ENCODE measurements at places on chromosomes 6 and 20.

DNA sequence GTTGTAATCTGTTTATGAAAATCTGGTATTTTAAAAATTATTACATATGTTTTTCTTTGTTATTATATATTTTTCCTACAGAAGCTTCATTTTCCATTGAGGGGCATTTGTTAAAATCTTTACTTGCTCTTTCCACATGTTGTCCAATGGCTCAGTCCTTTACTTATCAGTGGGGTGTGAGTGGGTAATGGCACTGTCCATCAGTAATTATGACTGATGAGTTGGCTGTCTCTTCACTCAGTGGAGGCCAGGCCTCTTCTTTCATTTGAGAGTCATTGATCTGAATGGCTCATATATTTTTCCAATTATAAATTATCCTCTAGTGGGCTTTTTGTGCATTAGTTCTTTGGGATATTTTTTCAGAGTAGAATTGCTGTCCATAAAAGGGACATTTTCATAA lies 45.7 kb downstream of the FARS2 start:
- no peak for DNase-seq

GRCh38 chr20:5136096-5136495 lies 9.3 kb downstream of the CDS2 start:
- no peak for DNase-seq

DNA sequence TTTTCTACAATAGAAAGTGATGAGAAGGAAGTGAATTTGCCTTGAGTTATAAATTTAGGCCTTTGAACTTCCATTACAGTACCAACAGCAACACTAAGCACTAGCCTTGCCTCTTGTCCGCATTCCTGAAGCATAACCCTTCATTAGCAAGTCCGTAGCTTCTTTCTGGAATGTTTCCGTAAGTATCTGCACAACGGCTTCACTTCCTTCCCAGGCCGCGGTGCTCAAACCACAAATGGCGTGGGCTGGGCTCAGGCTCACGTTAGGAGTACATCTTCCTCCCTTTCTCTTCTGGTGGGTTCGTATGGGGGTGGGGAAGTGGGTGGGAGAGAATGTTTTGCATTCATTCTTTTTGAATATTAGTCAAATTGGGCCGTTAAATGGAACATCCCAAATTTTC lies 193.8 kb upstream of the SNX9 start:
- no peak for DNase-seq

GRCh38 chr6:40825102-40825501 lies 213.9 kb downstream of the UNC5CL start:
- no peak for DNase-seq

- no peak for DNase-seq
Observed at GRCh38 chr6:24666097-24666640, 530 bp downstream of the TDP2 start.

DNA sequence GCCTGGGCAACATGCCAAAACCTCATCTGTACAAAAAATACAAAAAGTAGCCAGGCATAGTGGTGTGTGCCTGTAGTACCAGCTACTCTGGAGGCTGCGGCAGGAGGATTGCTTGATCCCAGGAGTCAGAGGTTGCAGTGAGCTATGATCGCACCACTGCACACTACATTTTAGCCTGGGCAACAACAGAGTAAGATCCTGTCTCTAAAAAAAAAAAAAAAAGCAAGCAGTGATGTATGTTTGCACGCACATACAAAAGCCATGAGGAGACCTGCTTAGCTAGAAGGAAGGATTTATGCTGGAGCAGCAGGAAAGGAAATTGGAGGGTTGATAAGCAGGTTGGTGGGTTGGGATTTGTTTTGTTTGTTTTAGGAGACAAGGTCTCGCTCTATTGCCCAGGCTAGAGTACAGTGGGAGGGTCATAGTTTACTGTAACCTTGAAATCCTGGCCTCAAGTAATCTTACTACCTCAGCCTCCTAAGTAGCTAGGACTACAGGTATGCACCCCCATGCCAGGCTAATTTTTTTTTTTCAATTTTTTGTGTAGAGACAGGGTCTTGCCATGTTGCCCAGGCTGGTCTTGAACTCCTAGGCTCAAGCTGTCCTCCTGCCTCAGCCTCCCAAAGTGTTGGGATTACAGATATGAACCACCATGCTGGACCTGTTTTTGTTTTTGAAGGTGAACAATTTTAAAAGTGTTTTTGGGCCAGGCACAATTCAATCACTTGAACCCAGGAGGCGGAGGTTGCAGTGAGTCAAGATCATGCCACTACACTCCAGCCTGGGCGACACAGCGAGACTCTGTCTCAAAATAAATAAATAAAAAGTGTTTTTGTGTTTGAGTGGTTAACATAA lies 4.0 kb downstream of the ZSWIM3 start:
- no peak for DNase-seq

GRCh38 chr6:52377538-52378221 lies 15.7 kb downstream of the PAQR8 start:
- DNase-seq, result no peak

- DNase-seq, result peak; percentile 90
Observed at GRCh38 chr6:168968228-168968627, 285.4 kb downstream of the THBS2 start.

DNA sequence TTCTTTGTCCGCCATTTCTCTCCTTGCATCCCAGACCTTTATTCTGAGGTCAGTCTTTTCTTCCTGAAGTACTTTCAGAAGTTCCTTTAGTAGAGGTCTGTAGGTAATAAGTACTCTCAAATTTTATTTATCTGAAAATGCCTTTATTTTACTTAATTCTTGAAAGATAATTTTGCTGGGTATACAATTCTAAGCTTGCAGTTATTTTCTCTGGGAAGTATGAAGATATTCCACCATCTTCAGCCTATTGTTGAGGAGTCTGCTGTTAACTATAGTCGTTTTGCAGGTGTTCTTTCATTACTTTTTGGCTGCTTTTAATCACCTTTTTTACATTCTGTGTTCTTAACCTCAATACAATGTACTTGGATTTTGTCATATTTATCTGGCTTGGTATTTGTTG lies 13.5 kb upstream of the FNDC1 start:
- DNase-seq, result no peak

DNA sequence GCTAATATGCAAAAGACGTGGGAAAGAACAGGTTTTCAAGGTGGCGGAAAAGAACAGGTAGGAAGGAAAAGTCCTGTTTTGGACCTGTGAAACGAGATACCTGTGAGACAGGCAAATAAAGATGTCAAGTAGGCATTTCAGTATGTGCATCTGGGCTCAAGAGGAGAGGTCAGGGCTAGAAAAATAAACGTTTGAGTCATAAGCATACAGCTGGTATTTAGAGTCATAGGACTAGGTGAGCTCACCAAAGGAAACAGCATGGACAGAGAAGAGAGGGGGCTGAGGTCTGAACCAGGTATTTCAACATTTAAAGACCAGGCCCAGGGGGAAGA lies 14.9 kb downstream of the MTFR2 start:
- no peak for DNase-seq

DNA sequence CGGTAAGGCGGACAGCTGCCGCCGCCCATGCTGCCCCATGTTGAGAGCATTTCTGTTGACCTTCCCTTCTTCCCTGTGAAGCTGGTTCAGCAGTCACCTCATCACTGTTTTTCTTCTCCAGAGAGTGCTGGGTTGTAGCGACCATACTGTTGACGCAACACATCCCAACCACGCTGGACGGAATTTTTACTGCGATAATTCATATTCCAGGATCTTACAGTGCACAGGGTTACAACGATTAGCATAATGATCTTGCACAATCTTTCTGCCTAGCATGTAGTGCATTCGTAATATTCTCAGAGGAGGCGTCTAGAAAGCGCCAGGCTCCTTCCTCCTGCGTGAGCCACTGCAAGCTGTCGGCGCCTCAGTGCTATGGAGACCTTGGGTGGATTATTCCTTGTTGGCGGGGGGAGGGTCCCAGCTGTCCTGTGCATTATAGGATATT lies 137.0 kb downstream of the MTHFD1L start:
- no peak for DNase-seq

DNA sequence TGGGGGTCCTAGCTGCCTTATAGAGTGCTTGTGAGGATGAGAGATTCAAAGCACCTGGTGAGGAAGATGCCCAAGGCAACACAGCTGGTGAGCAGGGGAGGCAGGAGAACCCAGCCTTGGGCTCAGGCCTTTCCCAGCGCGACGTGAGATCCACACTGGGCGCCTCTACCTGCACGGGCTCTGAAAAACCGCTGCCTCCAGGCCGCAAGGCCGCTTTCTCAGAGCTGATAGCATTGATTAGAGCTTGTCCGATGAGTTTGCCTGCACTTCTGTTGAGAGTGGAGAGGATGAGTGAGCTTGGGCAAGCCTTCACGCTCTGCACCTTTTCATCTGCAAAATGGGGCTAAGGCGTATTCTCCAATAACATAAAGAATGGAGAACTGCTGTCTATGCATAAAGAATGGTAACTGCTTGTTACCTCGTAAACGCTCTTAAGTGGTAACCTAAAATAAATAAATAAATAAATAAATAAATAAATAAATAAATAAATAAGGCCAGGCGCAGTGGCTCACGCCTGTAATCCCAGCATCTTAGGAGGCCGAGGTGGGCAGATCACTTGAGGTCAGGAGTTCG lies 916 bp downstream of the PABPC1L start:
- DNase-seq, result no peak

Measured in AG09319 (cell line).